ENCODE measurements at places on chromosomes 2 and 18. TPM values are rescaled to one million over a fixed set of nuclear protein-coding genes. Genes with fewer than 3 reads are reported as not detected.

Gene ANKRD30BL
- not detected for total RNA-seq

Gene LRRC30
- not detected for total RNA-seq

Gene GAREM2
- 6.1 TPM for total RNA-seq

DNA sequence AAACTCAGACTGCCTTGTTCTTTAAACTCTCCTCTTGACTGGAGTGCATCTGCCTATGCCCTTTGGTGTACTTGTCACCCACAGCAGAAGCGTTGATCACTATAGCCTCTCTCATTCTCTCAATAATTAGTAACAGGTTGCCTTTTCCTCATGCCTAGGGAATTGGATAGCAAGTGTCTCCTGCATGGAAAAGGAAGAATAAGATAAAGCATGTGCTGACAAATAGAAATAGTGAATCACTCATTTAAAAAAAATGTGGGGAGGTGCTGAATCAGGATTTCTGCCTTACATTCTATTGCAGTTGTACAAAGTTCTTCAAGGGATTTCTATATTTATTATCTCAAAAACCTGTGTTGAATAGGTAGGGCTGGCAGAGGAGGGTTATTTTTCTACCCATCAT, 323.0 kb downstream of the TXNL1 start:
- no peak for DNase-seq

GRCh38 chr2:135454608-135455007, 76.4 kb downstream of the ZRANB3 start:
- DNase-seq: no peak

Gene NAPG
- total RNA-seq: 37.4 TPM

GRCh38 chr2:142724713-142725349, 152.6 kb upstream of the KYNU start:
- DNase-seq: no peak

- DNase-seq: no peak
These were observed 181.8 kb downstream of the AGPS start for GRCh38 chr2:177574356-177574755.

GRCh38 chr2:4047961-4048891, 344.9 kb downstream of the DCDC2C start:
- DNase-seq: peak; percentile 19

- no peak for DNase-seq
These were observed 26.7 kb upstream of the ACTR3 start for GRCh38 chr2:113863144-113863543.

Gene AGXT
- total RNA-seq: not detected
